Bronchial epithelial cell (primary cell): ENCODE measurements at places on chromosomes 2 and 18. TPM values are rescaled to one million over a fixed set of nuclear protein-coding genes. Genes with fewer than 3 reads are reported as not detected.

The CRYGD gene
- not detected in 2 replicates for total RNA-seq

The TSPYL6 gene
- total RNA-seq: not detected in 2 replicates

The POTEE gene
- total RNA-seq: not detected in 2 replicates

The CTAGE1 gene
- under 0.01 TPM in 1 of 2 replicates, not detected in the other for total RNA-seq

The ECEL1 gene
- total RNA-seq: not detected in 2 replicates

The LAMA1 gene
- total RNA-seq: 0.64 and 1.8 TPM in 2 replicates

The SCTR gene
- not detected in 2 replicates for total RNA-seq
